Hematopoietic multipotent progenitor cell treated with erythropoietin and hydrocortisone succinate and interleukin-3 and kit ligand, for 4 days (in vitro differentiated cells): ENCODE measurements at places on chromosomes 12 and 14.
A peak's percentile ranks its signal among the peaks of the same experiment; 100 is the strongest.

GRCh38 chr12:71092290-71092689 lies 65.5 kb downstream of the TSPAN8 start:
- DNase-seq, result no peak

- peak; percentile 94 for DNase-seq
Measured at GRCh38 chr14:100640471-100641273, 53.5 kb upstream of the BEGAIN start.

GRCh38 chr12:5511644-5512600 lies 80.0 kb downstream of the NTF3 start:
- peak; percentile 74 for DNase-seq

DNA sequence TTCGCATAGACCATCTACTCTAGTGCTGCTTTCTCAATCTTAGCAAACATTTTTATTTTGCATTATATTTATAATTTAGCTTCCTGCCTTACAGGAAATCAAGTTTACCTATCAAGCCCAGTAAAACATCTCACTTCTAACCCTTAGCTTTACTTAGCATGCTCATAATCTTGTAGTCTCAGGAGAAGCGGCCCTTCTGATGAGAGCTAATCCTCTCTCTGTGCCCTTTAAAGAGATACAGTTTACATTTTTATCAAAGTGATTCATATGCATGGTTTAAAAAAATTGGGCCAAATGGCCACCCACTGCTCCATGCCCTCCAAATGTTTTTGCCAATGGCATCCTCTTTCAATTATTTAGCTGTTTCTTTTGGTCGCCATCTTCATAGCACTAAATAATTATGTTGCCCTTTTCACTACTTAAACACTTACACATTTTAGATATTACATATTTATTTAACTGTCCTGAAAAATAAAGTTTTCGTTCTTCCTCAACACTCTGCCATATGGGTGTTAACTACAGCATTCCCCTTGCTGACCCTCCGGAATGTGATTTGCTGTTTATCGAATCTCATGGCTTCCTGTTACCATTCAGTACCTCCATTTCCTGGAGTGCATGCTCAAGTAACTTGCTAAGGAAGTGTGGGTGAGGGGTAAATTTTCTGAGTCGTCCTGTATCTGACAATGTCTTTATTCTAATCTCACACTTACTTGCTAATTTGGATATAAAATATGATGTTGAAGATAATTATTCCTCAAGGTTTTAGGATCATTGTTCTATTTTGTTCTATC lies 29.3 kb downstream of the YLPM1 start:
- peak; percentile 42 for DNase-seq

- DNase-seq, result no peak
Measured at GRCh38 chr12:13193505-13194231, 2.9 kb upstream of the EMP1 start.

DNA sequence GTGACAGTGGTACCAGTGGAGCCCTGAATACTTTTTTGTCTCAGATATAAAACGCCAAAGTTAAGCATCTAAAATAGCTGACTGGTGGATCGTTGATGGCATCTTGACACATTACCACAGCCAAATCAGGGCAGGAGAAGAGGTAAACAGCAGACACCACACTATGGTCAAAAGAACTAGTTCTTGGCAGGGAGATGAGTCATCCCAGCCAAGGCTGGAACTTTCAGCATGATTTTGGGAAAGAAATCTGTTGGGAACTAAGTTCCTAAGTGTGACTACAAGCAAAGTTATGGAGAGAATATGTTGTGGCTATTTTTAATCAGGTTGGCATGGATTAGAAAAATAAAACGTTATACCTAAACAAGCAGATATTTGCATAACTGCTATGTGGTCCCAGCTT lies 36.9 kb downstream of the LGR5 start:
- no peak for DNase-seq

DNA sequence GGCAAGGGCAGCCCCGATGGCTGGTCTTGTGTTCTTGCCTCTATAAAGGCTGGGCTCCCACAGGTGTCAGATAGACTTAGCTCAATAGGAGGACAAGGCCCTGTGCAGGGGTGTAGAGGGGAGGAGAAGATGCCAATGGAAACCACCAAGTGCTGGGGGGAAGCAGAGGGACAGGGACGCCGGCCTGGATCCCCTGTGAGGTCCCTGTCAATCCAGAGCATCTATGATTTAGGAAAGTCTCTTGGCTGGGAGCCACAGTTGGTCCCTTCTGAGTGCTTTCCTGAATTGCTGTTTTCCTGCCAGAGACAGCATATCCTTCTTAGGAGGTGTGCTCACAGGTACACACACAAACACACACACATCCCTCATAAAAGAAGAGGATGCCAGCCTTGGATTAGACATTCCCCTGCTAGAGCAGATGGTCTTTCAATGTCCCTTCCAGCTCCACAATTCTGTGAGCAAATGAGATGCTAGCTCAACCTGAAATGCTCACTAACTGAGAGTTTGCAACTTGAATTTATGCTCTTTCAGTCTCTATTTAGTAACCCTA lies 62.7 kb downstream of the TTC7B start:
- DNase-seq, result no peak

- no peak for DNase-seq
Measured at GRCh38 chr12:2982361-2982760, 23.2 kb downstream of the TEAD4 start.

GRCh38 chr14:72538387-72538786 lies 355.5 kb downstream of the DPF3 start:
- DNase-seq, result no peak

- no peak for DNase-seq
Measured at GRCh38 chr14:86196471-86196870, 666.5 kb downstream of the FLRT2 start.

- no peak for DNase-seq
Measured at GRCh38 chr12:25295361-25295760, 44.6 kb upstream of the KRAS start.

DNA sequence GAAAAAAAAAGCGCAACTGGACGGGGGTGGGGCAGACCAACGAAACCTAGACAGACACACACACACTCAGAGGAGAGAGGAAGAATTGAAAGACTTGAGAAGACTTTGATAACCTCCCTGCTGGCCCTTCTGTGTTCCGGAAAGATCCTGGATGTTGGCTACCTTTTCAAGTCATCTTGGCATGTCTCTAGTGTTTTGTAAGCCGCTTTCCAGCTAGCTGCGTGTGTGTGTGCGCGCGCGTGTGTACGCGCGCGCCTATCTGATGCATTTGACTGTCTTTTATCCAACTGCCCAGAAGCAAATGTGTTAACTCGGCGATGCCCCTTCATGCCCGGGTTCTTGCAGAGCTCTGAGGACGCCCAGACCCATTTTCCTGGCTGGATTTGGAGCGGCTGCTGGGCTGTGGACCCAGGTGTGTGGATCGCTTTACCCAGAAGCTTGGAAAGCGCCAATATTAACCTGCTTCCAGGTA lies 664 bp downstream of the LRFN5 start:
- peak; percentile 13 for DNase-seq

DNA sequence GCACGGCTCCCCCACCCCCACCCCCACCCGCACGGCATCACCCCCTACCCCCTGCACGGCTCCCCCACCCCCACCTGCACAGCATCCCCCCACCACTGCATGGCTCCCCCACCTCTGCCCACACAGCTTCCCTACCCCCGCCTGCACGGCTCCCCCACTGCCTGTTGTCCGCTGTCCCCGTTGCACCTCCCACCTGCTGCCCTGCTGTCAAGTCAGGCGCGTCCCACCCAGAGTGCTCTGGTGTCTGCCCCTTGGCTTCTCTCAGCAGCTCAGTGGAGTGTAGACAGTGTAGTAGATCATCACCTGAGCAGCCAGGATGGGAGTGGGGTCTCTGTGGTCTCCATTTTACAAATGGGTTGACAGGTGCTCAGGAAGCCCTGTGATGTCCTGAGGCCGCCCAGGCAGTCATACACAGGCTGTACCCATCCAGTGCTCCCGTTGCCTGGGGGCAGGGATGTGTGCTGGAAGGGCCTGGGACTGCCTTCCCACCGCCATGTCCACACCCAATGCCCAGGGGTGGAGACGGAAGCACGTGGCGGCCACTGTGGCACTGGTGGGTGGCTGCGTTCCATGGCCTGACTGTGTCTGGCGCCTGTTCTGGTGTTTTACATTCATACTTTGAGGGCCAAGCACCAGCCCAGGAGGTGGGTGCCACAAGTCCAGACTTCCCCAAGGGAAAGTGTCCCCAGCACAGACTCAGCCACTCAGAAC lies 32.5 kb downstream of the PACS2 start:
- DNase-seq, result no peak

DNA sequence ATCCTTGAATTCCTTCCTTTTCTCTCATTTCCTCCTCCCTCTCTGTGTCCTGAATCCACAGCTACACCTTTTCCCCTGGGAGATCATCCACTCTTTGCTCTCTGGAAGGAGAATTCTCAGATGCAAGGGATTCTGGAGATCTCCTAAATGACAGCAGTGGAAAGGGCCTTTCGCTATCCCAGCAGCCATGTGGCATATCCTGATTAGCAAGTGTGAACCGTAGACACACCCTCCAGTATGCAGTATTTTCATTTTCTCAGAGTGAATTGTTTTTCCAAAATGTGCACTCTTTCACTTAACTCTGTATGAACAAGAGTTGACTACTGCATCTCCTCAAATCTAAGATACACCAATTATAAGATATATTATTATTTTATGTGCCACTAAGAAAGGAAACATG lies 6.0 kb downstream of the GARIN2 start:
- DNase-seq, result peak; percentile 27

GRCh38 chr12:70031046-70031445 lies 206.0 kb downstream of the MYRFL start:
- DNase-seq, result no peak

- no peak for DNase-seq
Measured at GRCh38 chr14:85663667-85664066, 133.7 kb downstream of the FLRT2 start.

- no peak for DNase-seq
Measured at GRCh38 chr12:10928746-10929286, at the start of gene PRH2. Gene PRH2, plus strand, starts transcription at chr12:10929236. Its CDS starts 38 bp downstream, at chr12:10929274.

GRCh38 chr14:93720981-93721483 lies 67.3 kb downstream of the PRIMA1 start:
- DNase-seq, result no peak

GRCh38 chr14:93703941-93704340 lies 84.3 kb downstream of the PRIMA1 start:
- DNase-seq, result no peak

- DNase-seq, result no peak
Measured at GRCh38 chr12:27290501-27291168, 42.0 kb upstream of the BMAL2 start.

DNA sequence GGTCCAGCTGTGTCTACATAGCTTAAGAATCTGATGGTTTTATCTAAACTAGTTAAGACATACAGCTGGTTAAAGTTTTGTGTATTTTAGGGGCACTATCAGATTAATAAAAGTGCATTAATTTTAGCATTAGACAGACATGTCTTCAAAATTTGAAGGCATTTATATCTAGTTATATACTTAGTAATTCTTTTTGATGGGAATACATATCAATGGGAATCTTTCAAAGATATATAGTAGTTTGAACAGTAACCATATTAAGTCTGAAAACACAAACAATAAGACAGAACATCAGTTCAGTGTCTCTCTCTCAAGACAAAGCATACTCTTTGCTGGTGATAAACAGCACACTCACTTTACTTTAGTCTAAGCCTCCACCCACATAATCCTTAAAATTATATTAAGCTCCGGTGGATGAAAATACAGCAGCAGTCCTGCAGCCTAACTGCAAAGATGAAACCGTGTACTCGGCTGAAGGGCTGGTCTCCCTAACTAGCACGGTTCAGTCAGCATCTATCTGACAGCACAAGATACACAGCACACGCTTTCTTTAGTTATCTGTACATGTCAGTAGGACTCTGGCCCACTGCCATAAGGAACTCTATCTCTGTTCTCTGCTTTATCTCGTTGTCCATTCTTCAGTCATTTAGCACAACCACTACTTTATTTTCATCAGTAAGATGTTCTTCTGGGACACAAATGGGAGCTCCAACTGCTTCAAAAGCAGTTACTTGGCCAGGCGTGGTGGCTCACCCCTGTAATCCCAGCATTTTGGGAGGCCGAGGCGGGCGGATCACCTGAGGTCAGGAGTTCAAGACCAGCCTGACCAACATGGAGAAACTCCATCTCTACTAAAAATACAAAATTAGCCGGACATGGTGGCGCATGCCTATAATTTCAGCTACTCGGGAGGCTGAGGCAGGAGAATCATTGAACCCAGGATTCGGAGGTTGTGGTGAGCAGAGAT lies 80.5 kb downstream of the MED13L start:
- DNase-seq, result peak; percentile 98

DNA sequence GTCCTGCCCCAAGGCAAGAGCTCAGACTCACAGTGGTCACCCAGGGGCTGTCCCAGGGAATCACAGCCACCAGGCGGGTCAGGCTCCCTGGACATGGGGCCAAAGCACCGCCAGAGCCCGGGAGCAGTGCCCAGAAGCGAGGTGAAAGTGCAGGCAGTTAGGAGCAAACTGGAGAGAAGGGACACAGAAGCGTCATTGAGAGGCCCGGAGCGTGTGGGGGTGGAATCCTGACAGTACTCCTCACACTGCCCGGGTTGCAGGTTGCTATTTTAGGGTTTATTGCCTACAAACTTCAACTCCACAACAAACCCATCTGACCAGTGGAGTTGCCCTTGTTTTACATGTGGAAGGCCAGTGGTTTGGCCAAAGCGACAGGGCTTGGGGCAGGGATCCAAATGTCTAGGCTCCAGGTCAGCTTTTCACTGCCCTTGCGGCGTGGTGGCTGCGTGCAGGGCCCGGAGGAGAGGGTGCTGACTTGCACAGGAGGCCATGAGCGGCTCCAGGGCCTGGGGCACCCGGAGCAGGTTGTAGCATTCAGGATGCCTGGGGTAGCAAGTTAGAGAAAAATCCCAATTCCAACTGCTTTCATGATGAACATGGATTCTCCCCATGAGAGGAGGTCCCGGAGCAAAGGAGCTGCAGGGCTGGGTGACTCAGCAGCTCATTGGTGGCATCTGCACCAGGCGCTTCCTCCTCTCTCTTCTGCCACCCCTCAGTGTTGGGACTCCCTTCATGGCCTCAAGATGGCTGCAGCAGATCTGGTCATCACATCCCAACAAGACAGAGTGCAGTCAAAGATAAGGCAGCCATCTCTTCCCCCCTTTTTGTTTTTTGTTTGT lies 112.3 kb upstream of the NCOR2 start:
- DNase-seq, result peak; percentile 62

DNA sequence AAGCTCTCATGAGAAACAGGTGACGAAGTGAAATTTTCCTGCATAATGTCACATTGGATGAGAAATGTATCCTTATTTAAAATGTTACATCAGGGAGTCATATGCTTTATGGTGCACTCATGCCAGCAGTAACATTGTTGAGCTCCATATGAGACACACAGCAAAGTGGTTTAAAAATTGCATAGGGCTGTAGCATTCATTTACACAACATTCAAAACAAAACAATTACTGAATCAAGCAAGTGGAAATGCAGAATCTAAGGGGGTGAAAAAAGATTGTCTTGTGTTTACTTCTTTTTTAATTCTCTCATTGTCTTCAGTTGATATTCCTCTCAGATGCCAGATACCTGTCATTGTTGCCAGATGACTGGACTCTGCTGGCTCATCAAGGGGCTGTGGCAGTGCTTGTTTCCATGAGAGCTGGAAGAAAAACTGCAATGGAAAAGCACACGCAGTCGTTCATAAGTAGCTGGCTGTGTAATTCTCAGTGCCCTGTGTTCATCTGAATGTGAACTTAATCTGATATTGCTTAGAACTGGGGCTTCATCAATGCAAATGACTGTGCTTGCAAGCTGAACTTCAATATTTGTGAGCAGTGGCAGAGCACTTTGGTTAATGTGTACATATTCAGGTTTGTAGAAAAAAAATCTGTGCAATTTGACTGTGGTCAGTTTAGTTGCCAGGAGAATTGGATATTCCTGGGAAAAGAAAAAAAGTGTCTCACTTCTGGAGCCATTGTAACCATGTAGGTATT lies 305.6 kb downstream of the RAD51B start:
- no peak for DNase-seq
